Right ventricle myocardium inferior (tissue), 1 donor: ENCODE measurements at places on chromosomes 2 and 18. TPM values are rescaled to one million over a fixed set of nuclear protein-coding genes. Genes with fewer than 3 reads are reported as not detected.

DNA sequence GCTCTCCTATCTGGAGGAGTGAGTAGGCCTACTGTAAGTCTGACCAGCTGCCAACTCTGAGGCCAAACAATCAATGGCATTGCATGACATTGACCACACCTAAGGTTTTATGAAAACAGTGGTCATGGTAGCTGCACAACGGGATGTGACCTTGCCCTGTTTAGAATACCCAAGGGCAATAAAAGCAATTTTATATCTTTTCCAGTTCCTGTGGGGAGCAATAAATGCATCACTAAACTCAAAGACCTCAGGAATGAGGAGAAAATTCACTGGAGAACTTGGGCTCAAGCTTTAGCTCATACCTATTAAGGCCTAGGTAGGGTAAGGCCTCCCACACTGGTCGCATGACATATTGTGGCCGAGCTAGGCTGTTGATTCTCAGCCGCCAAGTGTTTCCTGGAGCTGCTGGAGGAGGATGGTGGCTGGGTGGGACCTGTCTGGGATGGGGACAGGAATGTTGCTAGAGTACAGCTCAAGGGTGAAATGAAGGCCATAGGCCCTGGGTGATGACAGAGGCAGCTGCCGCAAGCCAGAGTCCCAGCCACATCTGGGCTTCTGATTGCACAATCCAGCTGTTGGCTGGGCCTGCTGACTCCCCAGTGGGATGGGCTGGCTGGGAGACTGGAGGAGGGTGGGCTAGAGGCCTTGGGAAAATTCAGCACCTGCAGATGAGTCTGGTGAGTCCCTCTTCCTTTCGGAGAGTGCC is 313.7 kb downstream of the CYP26B1 start:
- DNase-seq: peak; percentile 83

- DNase-seq: no peak
Measured at GRCh38 chr2:85838641-85839040, 50.1 kb downstream of the ST3GAL5 start.

DNA sequence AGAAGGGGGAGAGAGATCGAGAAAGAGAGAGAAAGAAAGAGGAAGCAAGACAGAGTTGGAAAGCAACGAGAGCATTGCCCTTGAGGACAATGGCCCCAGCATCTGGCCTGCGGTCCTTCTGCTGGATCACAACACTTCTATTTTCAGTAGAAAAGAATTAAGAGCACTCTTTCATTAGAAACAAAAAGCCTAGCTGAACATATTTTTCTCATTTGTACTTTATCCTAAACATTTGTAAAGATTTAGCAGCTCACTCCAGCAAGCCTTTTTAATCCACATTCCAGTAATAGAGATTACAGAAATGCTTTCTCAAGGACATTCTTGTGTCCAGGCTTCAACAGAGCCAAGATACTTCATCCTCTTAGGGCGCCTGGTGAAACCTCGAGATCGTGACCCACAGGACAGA is 31.6 kb upstream of the AFF3 start:
- DNase-seq: peak; percentile 54

GRCh38 chr2:163374282-163374681 is 361.5 kb downstream of the FIGN start:
- DNase-seq: no peak

GRCh38 chr2:620471-621302 is 56.5 kb downstream of the TMEM18 start:
- DNase-seq: no peak

GRCh38 chr18:33820517-33821371 is 242.7 kb downstream of the ASXL3 start:
- DNase-seq: no peak

The ASXL3 gene
- total RNA-seq: 3.2 TPM

- DNase-seq: no peak
Measured at GRCh38 chr18:28960146-28960545, 783.2 kb upstream of the CDH2 start.

- DNase-seq: no peak
Measured at GRCh38 chr18:32595832-32596231, 125.2 kb upstream of the GAREM1 start.

The MRO gene
- total RNA-seq: 4.6 TPM

The IGFBP5 gene
- 156 TPM for total RNA-seq

The MEP1B gene
- total RNA-seq: not detected

The GAREM1 gene
- total RNA-seq: 22.7 TPM

- no peak for DNase-seq
Measured at GRCh38 chr2:111202266-111203040, 81.7 kb downstream of the BCL2L11 start.

The GALR1 gene
- total RNA-seq: not detected

The RUFY4 gene
- total RNA-seq: not detected

GRCh38 chr2:66173645-66174044 is 261.3 kb upstream of the MEIS1 start:
- no peak for DNase-seq

DNA sequence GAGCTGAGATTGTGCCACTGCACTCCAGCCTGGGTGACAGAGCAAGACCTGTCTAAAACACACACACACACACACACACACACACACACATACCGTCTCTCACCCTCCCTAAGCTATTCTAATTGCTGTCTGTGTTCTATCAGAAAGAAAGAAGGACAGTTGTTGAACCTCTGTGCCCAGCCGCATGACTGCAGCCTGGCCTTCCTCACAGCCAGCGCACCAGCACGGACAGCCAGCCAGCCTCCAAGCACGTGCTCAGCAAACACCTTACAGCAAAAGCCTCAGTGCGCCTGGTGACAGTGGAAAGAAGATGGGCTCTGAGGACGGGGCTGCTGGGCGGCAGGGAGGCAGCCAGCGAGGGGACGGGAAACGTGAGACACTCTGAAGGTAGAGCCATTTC is 58.0 kb downstream of the ZNF516 start:
- DNase-seq: no peak

DNA sequence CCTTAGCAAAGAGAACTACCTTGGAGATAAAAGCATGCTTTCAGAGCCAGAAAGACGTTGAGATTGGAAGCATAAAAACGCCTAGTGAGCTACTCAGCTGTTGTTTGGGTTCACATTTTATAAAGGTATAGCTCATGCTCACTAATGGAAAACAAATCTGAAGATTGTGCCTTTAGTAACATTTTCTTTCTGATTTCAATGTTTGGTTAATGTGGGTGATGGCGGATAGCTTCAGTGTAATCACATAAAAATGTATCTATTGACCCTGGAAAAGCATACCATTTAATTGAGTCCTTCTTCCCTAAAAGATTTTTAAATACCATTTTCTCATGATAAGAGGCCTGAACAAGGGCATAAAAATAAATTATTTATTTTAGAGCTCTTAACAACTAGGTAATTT is 73.4 kb downstream of the DTNA start:
- no peak for DNase-seq

DNA sequence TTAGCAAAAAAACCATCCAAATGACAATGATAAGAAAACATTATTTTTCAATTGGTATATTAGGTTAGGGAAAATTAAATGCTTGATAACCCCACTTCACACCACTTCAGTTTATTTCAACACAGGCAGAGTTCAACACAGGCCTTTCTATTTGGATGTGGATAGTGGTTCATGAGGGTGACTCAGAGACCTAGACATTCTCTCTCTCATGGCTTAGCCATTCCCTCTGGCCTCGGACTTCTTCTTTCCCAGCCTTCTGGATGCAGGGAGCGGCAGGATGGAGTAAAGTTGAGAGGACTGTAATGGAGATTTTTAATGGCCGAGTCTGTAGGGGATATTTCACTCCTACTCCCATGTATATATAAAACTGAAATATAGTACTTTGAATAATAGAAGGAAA is 109.7 kb downstream of the CTNNA2 start:
- no peak for DNase-seq

- DNase-seq: no peak
Measured at GRCh38 chr2:190420801-190421200, 12.6 kb downstream of the MFSD6 start.

GRCh38 chr18:63186520-63187222 is 132.9 kb downstream of the BCL2 start:
- DNase-seq: no peak

- DNase-seq: no peak
Measured at GRCh38 chr2:157261199-157261782, 3.8 kb downstream of the GALNT5 start.

- no peak for DNase-seq
Measured at GRCh38 chr2:1546023-1546591, 132.8 kb downstream of the TPO start.

The ST8SIA3 gene
- not detected for total RNA-seq

- DNase-seq: no peak
Measured at GRCh38 chr2:120210270-120210693, 12.9 kb downstream of the TMEM185B start.

The PIGN gene
- total RNA-seq: 21.0 TPM

The NEU2 gene
- total RNA-seq: not detected

The ZNF396 gene
- total RNA-seq: 0.70 TPM

DNA sequence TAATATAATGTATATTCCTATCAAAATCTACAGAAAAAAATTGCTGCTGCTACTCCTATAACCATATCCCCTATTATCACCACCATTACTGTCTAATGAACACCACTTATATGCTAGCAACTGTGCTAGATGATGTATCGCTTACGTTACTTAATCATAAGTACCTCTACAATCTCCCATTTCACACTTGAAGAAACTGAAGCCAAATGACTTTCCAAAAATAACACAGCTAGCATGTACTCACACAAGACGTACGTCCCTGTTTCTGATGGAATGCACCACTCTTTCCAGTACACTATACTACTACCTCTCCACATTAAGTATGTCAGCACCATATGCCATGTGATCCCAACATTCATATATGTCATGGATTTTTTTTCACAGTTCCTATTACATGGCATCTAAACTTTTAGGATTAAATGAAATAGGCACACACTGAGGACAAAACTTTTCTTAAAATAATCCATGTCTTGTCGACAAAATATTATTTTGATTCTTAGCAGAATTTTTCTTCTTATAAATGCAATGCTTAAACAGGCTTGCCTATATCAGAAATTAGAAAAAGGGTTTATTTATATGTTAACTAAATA is 112.8 kb downstream of the NBAS start:
- DNase-seq: no peak

GRCh38 chr2:222689322-222689721 is 17.9 kb downstream of the MOGAT1 start:
- DNase-seq: no peak

The SIGLEC15 gene
- total RNA-seq: not detected

- DNase-seq: no peak
Measured at GRCh38 chr2:128644718-128645256, 326.1 kb upstream of the HS6ST1 start.

DNA sequence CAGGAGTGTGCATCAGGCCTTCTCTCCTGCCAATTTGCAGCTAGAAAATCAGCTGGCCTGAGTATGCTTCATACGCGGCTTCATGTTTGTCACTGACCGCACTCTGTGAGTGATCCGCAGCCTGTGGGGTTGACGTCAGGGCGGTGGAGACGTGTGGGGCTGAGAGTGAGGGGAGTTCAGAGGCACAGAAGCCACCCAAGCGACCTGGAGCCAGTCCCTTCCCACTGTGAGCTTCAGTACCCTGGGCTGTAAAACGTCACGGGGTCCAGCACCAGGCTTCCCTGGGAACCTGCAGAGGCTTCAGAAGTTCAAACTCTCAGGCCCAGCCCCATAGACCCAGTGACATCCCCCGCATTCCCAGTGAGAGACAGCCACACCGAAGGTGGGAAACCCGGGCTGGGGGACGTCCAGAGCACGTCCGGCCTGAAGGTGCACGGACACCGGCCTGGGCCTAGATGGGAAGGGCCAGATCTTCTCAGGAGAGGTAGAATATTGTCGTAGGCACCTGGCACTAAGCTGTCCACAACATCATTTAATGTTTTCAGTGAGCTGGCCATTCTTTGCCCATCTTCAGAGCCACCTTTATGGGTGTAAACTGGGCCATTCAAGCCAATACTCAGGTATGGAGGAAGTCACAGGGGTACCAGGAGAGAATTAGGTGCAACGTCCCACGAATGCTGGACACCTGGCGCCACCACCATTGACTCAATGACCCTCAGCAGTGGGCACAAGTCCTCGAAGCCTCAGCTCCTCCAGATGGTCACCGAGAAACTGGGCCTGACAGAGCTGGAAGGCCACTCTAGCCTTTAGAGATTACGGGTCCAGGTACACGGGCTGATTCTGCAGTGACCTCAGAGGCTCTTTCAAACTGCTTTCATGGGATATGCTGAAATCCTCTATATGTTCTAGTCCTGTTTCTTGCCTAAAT is 235.6 kb upstream of the MYT1L start:
- no peak for DNase-seq

GRCh38 chr2:45282646-45283045 is 273.4 kb upstream of the SIX2 start:
- DNase-seq: no peak

The ANKRD44 gene
- total RNA-seq: 10.5 TPM

The LINC00305 gene
- total RNA-seq: not detected

The PAX8 gene
- total RNA-seq: 0.60 TPM

- no peak for DNase-seq
Measured at GRCh38 chr2:29182920-29183319, 67.7 kb downstream of the CLIP4 start.

The CDCA7 gene
- total RNA-seq: 1.5 TPM

The NTSR2 gene
- not detected for total RNA-seq

GRCh38 chr18:70461323-70462077 is 172.7 kb downstream of the SOCS6 start:
- DNase-seq: no peak

GRCh38 chr18:3761266-3761665 is 311.3 kb downstream of the TGIF1 start:
- DNase-seq: no peak

GRCh38 chr2:10432311-10433181 is 15.6 kb downstream of the ODC1 start:
- DNase-seq: peak; percentile 76

DNA sequence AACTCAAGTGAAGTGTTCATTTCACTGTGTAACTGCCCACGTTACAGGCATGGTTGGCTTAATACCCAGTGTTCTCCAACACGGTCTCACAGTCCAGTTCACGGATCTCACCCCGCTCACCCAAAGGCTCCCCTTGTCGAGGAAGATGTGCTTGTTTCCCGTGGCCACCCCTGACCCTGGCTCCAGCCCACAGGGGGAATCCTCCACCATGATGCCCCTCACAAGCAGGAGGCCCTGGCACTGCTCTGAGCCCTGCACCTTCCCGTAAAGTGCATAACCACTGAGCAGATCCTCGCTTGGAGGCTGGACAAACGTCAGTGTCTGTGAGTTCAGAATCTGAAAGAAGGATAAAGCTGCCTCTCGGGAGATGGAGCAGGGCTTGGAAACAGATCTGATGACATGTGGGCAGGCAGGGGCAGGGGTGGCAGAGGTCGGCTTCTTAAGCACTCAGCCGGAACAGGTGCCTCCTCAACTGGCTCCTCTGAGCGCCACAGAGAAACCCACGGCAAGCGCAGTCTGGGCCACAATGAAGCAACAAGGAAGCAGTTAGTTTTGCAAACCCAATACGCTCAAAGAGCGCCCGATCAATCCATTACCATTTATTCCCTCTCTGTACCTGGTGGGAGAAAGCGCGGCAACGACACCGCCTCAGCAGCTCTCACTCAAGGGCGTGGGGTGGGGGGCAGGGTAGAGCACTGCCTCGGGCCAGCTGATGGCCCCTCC is 17.6 kb downstream of the HDAC4 start:
- peak; percentile 9 for DNase-seq

The CRYGC gene
- not detected for total RNA-seq

DNA sequence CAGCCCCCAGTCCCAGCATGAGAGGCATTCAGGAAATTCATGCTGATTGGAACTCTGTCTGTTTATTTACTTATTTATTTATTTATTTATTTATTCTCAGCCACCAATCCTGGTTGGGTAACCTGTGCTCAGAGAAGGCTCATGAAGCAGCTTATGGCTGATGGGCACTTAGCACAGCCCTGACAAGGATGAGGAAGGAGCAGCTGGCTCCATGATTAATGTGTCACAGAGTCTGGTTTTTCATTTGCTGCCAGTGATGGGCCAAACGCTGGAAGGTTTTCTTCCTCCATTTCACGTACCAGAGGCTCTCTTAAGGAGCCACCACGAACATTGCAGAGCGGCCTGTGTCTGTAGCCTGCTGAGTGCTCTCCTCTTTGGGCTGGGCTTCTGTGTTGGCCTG is 28.3 kb upstream of the KCNS3 start:
- DNase-seq: no peak
